Stimulated activated CD8-positive, alpha-beta memory T cell treated with anti-CD3 and anti-CD28 coated beads, Interleukin-12 subunit alpha, Interleukin-12 subunit beta, amount 100 ng/mL, for 4 hours (primary cell): ENCODE measurements at places on chromosomes 4 and X.

DNA sequence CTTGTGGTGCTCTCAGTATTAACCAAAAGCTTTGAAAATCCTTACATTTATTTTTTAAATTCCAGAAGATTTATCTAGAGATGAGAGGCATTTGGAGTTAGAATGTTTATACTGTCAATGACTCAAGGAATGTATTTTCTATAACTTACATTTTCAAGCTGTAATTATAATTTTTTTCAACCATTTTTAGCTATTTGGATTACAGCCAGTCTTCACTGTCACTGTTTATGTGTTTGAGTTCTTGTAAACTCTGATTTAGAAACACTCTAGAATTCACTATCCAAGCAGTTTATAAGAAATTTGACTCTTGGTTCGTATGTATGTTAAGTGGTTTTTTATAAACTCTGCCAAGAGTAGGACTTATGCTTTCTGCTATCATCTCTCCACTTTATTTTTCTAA, 36.7 kb upstream of the GUCY1A1 start:
- DNase-seq, result no peak

DNA sequence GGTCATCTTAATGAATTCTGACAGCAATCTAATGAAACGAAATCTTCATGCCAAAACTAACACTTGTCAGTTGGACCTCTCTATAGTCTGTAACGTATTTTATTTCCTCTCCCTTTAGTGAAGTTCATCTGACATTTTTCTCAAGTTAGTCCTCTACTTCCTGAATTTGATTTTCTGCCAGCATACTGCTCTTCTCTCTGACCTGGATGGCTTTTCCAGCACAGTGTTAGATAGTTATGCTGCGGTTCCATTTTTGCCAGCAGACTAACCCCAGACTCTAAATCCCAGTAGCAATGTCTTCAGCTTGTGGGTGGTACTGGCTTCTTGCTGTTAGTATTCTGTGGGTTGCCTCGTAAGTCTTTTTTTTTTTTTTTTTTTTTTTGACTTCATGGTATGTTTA, 146.7 kb upstream of the VEGFC start:
- DNase-seq, result no peak

GRCh38 chr4:153512162-153512852, 46.1 kb downstream of the TMEM131L start:
- no peak for DNase-seq

- DNase-seq, result no peak
Observed at GRCh38 chrX:40088803-40089540, 8.8 kb downstream of the BCOR start.

DNA sequence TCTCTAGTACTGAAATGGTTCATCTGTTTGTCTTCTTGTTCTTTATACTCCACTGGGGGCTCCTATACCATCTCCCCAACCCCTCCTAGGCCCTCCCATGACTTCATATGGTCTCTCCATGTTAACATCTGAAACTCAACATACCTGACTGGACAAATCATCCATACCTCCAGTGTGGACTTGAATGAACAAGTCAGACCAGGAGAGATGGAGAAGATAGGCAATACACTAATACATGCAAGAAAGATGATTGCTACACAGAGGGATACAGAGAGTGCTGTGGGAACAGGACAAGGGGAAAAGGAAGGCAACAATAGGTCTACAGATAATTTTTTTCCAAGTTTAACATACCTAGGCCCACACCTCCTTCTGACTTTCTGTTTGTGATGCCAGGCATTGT, 175.1 kb downstream of the FHIP1A start:
- no peak for DNase-seq

GRCh38 chrX:10166731-10167151, 10.0 kb downstream of the CLCN4 start:
- DNase-seq, result no peak

GRCh38 chr4:86286726-86287125, 73.1 kb downstream of the MAPK10 start:
- no peak for DNase-seq

DNA sequence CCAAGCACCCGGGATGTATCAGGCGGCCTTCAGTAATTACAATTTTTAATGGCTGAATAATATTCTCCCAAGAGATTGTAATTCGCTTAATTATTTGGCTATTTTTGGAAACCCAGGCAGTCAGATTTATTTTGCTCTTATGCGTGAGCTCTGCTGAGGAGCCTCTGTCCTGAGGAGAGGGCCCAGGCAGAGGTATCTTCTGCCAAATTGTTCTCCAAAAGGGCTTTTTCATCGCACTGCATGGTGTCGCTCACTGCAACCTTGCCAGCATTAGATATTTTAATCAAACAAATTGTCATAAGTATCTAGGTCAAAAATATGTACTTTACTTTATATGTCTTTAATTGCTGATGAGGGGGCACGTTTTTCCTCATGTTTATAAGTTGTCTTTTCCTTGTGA, 5.8 kb downstream of the ATP2B3 start:
- DNase-seq, result no peak

- DNase-seq, result no peak
Observed at GRCh38 chr4:48718818-48719465, 61.1 kb downstream of the FRYL start.
